ENCODE measurements at places on chromosomes 6 and 20.

DNA sequence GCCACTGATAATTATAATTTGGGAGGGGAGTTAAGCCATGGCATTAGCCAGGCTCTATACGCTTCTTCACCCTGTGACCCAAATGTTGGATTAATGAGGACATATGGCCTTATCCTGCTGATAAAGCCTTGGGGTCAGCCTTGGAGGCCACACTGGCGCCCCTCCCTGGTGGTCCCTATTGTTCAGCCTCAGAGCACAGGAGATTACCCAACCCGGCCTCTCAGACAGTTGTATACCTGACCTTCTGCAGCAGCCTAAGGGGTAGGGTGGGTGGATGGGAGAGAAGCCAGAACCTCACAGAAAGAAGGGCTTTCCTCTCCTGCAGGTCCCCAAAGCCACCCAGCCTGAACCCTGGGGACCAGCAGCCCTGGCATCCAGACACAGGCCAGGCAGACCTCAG lies 76.8 kb downstream of the LINC00237 start:
- no peak for DNase-seq

DNA sequence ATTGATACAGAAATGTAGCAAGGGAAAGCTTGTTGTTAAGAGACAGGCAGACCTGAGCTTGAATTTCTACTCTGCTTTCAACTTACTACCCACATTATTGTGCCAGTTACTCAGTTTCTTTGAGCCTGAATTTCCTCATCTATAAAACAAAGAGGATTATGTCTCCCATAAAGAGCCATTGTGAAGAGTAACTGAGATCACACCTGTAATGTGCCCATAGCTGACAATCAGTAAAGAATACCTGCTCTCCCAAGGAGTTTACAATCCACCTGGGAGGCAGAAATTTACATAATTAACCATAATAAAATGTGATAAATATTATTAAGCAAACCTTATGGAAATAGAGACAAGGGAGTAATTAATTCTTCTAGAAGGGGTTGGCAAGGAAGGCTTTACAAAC lies 204.9 kb downstream of the EPM2A start:
- no peak for DNase-seq

DNA sequence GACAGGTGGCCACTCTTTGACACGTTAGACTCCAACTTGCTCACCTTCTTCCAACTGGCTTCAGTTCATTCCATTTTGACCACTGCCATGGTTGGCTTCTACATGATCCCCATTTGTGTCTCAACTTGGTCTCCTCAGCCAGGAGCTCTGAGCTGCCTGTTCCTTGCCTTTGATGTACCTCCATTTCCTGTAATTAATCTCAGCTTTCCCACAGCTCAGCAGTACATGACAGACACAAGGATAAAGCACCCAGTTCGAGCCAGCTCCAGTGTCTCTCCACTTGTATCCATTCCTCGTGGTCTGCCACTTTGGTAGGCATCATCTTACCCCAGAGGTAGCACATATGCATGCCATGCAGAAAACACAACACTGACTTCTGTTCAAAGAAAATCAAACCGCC lies 161.0 kb downstream of the TSHZ2 start:
- DNase-seq: no peak

- DNase-seq: no peak
These were observed 194.4 kb downstream of the FOXA2 start for GRCh38 chr20:22389836-22390542.

GRCh38 chr6:56370561-56371211 lies 123.3 kb upstream of the COL21A1 start:
- DNase-seq: no peak

DNA sequence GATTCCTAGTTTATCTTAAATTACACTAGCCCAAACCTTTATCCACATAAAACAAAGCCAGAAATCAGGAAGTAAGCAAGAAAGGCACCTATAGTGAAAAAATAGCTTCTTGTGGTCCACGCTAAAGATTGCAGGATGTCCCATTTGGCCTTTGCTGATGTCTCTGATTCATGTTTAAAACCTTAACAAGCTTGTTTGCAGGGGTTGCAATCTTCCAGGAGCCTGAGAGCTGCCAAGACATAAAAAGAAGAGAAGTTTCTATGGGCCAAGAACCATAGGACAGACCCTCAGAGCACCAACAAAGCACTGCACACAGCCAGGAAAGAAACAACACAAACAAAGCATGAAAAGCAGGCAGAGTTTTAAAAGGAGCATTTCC lies 49.4 kb downstream of the ADAT2 start:
- DNase-seq: no peak

GRCh38 chr6:49913636-49914375 lies 47.5 kb upstream of the CRISP1 start:
- DNase-seq: no peak

GRCh38 chr6:48027704-48028435 lies 83.1 kb downstream of the PTCHD4 start:
- no peak for DNase-seq

DNA sequence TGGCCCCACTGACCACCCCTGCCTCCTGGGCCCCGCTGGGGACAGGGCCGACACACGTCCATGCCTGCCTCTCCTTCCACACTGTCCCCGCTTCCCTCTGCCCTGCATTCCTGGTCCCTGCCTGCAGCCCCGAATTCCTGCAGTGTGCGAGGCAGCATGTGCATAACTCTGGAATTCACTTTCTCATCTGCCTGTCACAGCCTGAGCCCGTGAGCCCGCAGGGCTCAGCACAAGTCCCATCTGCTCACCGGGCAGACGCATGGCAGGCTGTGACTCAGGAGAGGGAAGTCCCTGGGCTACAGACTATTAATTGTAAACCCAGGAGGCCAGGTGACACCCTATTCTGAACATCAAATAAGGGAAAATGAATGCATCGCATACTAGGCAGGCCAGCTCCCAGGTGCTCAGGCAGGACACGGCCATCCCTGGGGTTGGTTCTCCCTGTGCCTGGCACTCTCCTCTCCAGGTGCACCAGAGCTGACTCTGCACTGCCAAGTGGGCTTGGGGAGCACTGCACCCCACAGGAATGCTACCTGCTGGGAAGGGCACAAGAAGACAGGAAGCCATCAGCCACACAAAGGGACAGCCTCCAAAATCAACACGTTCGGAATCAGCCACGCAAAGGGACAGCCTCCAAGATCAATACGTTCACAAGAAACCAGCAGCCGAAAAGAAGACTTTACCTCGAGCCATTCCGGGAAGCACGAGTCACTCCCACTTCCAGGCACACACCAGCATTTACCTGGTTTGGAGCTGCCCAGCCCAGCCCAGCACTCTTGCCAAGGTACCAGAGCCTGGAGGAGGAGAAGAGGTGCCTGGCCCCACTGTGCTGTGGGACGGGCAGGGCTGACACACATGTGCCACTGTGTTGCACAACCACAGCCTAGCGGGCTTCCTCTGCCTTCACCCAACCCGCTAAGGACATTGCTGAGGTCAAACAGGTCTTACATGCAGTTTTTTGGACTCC lies 65.9 kb downstream of the DLL1 start:
- DNase-seq: no peak

GRCh38 chr20:3733119-3733995 lies 872 bp downstream of the HSPA12B start:
- DNase-seq: no peak

DNA sequence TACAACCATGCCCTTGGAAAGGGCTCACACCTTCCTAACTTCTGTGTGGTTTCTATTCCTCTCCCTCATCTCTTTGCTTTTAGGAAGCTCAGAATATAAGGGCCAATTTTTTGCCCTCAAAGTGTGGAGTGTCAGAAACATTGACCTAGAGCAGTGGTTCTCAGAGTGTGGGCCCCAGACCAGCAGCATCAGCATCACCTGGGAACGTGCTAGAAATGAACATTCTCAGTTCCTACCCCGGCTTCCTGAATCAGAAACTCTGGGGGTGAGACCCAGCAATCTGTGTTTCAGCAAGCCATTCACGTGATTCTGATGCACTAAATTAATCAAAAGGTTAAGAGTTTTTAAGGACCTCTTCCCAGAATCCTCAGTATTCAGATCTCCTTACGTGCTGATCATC lies 47.9 kb upstream of the IL17A start:
- no peak for DNase-seq

DNA sequence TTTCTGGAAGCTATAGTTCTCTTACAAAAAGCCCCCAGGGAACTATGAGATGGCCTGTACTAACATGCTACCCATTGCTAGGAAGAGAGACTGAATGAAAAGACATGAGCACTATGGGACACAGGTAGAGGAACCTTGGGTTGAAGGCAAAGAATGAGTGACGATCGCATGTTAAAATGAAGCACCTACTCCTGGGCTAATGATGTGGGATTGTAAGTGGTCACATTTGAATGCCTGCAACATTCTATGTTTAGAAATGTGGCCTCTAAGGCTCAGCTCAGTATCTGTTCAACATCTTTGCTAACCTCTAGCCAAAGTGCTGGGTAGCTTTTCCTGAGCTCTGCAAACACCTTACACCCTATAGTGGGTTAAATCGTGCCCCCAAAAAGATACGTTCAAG lies 5.2 kb upstream of the ZC3H12D start:
- no peak for DNase-seq

- no peak for DNase-seq
These were observed 401.2 kb downstream of the THBS2 start for GRCh38 chr6:168852376-168852884.

DNA sequence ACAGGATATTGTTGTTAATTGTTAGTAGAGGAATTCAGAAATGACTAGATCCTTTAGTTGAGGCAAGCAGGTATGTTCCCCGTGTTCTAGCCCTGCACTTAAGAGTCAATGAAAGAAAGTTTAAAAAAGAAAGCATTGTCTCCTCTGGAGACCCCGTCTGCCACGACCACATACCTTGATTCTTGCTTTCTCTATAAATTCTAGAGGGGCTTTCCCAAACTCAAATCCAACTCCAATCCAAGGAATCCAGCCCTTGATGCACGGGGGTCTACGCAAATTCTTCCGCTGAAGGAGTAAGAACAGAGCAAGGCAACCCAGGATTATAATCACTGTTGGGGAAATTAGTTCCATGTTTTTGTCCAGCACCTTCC lies 401 bp downstream of the CYP39A1 start:
- no peak for DNase-seq

DNA sequence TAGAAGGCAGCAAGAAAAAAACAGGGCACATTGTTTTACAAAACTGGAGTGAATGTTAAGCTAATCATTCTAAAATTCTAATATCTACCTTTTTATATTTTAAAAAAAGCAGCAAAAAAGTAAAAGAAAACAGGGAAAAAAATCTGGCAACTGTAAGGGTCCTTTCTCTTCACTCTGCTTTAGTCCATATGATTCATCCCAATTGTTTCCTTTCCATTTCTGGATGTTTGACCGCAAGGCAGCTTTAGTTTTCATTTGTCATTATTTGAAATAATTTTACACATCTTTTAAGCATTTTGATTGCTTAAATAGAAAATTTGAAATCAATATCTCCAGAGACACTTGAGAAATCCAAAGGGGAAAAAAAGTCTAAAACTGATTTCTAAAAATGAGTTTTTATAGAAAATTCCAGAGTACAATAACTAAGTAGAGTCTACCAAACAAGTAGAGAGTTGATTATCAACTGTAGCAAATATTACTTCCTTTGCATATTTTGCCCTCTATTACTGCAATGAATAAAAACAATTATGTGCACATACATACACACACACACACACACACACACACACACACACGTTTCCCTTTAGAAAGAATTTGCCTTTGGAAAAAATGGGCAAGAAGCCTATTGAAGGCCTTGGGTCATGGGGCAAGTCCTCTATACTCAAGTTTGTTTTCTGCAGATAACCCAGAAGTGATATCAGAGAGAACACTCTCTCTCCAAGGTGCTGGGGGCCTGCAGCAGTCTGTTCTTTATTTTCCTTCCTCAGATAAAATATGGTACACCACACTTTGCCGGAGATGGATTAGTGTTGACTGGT lies 259.7 kb downstream of the HACE1 start:
- DNase-seq: no peak

- DNase-seq: no peak
These were observed 49.1 kb downstream of the MAP3K7 start for GRCh38 chr6:90537723-90538258.
